Chondrocyte (in vitro differentiated cells): ENCODE measurements at places on chromosomes 2 and 18. TPM values are rescaled to one million over a fixed set of nuclear protein-coding genes. Genes with fewer than 3 reads are reported as not detected.

RTP5 gene
- not detected in 3 replicates for total RNA-seq

TBR1 gene
- not detected in 3 replicates for total RNA-seq

DNA sequence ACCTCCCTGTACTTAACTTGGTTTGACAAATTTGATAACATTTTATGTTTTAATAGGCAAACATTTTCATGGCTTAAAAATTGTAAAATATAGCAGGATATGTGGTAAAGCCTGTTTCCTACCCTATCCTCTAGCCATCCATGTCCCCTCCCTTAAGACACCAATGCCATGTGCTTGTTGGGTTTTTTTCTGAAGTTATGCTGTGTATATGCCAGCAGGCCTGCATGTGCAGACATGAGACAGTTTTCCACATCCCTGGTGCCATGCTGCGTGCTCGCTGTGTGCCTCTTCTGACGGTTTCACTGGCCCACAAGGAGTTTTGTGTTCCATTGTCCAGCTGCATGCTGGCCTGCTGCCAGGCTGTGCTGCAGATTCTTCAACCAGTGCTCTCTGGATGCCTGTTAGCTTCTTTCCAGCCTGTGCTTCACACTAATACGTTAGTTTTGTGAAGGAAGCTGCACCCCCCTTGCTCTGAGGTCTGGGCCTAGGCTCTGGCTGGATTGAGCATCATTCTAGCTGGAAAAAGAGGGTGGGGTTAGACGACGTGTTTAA, 16.9 kb downstream of the INPP4A start:
- DNase-seq, result no peak

DNA sequence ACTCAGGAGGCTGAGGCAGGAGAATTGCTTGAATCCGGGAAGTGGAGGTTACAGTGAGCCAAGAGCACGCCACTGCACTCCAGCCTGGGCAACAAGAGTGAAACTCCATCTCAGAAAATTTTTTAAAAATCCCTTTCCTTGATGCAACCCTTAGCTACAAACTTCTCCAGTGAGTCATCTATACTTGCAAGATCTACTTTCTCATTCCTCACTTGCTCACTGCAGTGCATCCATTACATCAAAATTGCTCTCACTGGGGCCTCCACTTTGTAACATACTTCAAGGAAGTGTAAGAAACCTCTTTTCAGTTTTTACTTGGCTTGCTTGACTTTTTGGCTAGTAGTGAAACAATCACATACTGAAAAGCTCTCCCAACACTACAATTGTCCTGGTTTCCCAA, 65.3 kb downstream of the REEP1 start:
- no peak for DNase-seq

- no peak for DNase-seq
Observed at GRCh38 chr2:69366-70344, 23.4 kb upstream of the FAM110C start.

GRCh38 chr2:237873421-237873831, 14.0 kb downstream of the RAMP1 start:
- DNase-seq, result no peak

DNA sequence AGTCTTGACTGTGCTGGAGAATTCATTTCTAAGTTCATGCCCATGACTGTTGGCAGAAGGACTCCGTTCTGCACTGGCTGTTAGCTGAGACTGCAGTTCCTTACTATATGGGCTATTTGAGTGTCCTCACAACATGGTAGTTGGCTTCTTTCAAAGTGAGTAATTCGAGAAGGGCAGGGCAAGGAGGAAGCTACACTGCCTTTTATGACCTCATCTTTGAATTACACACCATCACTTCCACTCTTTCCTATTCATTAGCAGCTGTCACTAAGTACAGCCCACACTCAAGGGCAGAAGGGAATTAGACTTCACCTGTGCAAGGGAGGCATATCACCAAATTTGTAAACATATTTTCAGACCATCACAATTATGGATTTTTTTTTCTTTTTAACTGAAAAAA, 55.9 kb upstream of the EPAS1 start:
- no peak for DNase-seq
